ENCODE measurements at places on chromosomes 12 and 14.

- DNase-seq, result peak; percentile 6
Measured at GRCh38 chr12:27304856-27305255, 27.8 kb upstream of the BMAL2 start.

GRCh38 chr14:74836251-74836960, 39.5 kb downstream of the PROX2 start:
- DNase-seq, result no peak

- DNase-seq, result no peak
Measured at GRCh38 chr12:96112733-96113132, 77.3 kb upstream of the LTA4H start.

DNA sequence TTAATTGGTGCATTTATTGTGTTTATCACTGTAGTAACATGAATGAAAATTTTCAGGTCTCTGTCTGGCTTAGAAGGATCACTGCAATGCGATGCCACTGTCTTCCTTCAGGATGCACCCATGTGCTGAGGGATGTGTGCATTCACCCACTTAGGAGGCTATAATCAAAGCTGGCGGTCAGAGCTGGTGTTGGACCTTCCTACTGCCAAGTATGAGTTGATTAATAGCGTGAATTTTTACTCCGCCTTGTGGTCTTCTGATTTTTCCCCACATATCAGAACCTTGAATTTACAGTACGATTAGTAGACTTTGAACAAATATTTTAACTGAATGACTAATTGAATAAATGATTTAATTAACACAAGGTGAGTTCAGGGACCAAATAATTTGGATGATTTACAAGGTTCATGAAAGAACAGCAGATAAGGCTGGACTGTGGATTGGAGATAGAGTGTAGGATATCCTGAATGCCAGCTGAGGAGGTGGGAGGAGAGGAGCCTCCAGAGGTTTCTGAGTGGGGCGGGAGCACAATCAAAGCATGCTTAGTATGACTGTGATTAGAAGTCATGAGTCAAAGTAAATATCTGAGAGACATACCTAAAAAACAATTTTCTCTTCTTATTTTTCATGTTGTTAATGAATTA, 50.1 kb downstream of the RERG start:
- no peak for DNase-seq

DNA sequence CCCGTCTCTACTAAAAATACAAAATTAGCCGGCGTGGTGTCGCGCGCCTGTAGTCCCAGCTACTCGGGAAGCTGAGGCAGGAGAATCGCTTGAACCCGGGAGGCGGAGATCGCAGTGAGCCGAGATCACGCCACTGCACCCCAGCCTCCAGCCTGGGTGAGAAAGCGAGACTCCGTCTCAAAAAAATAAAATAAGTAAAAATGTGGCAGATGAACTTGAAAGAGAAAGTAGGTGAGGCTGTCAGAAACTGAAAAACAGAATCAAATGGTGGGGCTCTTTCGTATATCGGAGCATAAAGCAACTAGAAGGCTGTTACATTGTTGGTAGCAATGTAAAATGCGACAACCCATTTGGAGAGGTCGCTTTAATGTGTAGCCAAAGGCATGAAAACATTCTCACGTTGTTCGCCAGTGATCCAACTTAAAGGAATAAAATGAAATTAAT, 767 bp upstream of the CCNT1 start:
- peak; percentile 48 for DNase-seq

DNA sequence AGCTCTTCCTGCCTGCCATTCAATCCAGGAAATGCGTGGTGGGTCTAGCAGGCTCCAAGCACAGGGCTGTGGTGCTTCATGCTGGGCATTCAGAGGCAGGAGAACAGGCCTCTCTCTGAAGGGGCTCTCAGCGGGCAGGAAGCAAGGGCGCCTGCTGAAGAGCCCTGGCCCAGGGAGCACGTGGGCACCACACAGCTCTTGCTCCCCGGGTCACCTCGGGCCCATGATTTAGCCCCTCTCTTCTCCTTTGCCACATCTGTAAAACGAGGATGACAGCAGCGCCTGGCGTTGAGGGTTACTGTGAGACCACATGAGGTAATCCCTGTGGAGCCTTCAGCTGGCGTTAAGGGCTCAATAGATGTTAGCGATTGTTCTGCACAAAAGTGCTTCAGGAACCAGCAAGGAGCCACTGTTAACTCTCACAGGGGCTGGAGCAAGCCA, 37.6 kb upstream of the SPTLC2 start:
- DNase-seq, result no peak

- no peak for DNase-seq
Measured at GRCh38 chr12:84315926-84316325, 596.7 kb downstream of the SLC6A15 start.

- DNase-seq, result no peak
Measured at GRCh38 chr14:25602106-25602505, 552.2 kb upstream of the STXBP6 start.

- peak; percentile 95 for DNase-seq
Measured at GRCh38 chr12:12441843-12442461, 85.1 kb downstream of the BORCS5 start.

DNA sequence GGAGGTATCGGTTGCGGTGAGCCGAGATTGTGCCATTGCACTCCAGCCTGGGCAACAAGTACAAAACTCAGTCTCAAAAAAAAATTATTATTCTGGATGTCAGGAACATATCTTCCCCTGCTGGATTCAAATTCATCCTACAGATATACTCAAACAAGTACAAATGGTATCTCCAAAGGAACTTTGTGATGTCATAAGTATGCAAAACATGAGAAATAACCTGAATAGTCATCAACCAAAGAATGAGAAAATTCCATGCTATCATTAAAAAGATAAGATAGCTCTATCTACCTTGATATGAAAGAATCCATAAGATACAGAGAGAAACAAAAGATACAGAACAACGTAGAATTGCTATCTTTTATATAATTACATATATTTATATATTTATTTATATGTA, 67.7 kb downstream of the EEA1 start:
- DNase-seq, result no peak

- DNase-seq, result peak; percentile 74
Measured at GRCh38 chr12:119115296-119115905, 63.3 kb upstream of the HSPB8 start.

DNA sequence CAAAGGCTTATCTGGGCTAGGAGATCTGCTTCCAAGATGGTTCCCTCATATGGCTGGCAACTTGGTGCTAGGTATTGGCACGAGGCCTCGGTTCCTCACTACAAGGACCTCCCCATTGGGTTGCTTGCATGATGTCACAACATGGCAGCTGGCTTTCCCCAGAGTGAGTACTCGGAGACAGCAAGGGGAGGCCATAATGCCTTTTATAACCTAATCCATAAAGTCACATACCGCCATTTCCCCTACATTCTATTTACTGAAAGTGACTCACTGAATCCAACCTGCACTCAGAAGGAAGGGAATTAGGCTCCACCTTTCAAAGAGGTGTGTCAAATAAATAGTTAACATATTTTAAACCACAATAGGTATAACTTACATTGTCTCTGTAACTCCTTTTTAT, 130.9 kb downstream of the SAMD4A start:
- DNase-seq, result no peak

DNA sequence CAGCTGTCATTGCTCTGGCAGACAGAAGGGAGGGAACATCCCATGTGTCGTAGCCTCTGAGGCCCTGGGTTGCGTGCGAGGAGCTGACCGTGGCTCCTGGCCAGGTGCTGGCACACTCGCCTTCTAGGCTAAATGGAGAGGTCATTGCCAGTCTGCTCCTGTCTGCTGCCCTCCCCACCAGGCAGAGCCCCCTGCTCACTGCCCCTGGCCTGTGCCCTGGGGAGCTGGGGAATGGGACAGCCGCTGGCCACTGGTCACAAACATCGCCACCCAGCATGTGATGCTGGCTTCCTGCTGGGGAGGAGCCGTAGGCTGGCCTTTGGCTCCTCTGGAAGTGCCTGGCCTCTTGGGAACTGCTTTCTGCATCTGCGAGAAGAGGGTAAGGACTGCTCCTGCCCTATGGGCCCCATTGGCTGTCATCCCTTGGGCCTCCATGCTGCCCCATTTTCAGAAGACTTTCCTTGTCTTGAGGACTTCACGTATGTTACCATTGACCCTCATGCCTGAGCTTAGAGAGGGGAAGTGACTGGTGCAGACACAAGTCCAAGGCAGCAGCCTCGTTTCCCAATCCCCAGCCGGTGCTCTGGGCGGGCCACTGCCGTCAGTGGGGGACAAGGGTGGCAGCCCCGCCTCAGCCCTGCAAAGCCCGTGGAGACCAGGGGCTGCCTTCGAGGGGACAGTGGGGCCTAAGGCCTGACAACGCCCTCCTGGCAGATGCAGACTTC, 2.0 kb upstream of the TNFAIP2 start:
- peak; percentile 58 for DNase-seq

- peak; percentile 51 for DNase-seq
Measured at GRCh38 chr14:64409126-64409920, 21.2 kb downstream of the MTHFD1 start.

GRCh38 chr14:22848351-22849164, 12.2 kb downstream of the MMP14 start:
- DNase-seq, result peak; percentile 42

- no peak for DNase-seq
Measured at GRCh38 chr12:62291864-62292760, 31.9 kb downstream of the USP15 start.

GRCh38 chr14:70905301-70905700, 2.0 kb upstream of the PCNX1 start:
- no peak for DNase-seq

GRCh38 chr14:74906925-74907521, 16.0 kb downstream of the RPS6KL1 start:
- DNase-seq, result peak; percentile 54

DNA sequence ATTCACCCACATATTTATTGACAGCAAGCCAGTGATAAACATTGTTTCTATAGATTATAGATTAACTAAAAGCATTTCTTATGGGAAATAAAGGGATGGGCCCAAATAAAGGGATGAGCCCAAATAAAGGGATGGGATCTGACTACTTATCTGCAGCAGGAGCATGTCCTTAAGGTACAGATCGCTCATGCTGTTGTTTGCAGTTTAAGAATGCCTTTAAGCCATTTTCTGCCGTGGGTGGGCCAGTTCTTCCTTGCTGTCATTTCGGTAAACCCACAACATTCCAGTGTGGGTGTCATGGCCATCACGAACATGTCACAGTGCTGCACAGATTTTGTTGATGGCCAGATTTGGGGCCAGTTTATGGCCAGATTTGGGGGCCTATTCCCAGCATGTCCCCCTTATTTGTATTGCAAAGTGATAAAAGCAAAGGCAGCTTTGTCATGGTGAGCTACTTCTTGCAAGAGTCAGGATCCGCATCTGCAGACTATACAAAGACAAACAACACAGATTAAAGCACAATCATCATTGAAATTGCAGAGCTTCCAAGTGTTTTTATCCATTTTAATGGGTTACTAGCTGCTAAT, 700.7 kb downstream of the LRFN5 start:
- DNase-seq, result no peak

GRCh38 chr12:40586823-40587222, 105.4 kb upstream of the CNTN1 start:
- no peak for DNase-seq

GRCh38 chr12:42186793-42187192, 42.1 kb upstream of the GXYLT1 start:
- DNase-seq, result no peak

GRCh38 chr14:102028733-102029132, 58.1 kb downstream of the HSP90AA1 start:
- DNase-seq, result no peak

- DNase-seq, result no peak
Measured at GRCh38 chr12:84702001-84702400, 210.6 kb downstream of the SLC6A15 start.

GRCh38 chr12:90499795-90500194, 455.2 kb downstream of the CCER1 start:
- no peak for DNase-seq

DNA sequence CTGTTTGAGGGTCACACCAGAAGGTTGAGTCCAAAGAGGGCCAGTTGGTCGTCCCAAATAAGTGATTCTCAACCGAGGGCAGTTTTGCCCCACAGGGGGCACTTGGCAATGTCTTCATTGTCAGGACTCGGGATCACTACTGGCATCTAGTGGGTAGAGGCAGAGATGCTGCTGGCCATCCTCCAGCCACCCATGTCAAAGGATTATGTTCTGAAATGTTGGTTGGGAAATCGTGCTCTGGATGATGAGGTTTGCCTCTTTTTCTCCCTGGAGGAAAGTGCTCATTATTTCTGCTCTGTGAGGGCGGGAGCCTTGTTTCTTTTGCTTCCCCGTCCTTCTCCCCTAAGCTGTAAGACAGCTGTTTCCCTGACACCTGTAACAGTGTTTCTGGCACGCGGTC, 3.6 kb downstream of the ZNF839 start:
- peak; percentile 90 for DNase-seq

GRCh38 chr14:96916751-96917150, 119.6 kb downstream of the VRK1 start:
- no peak for DNase-seq

DNA sequence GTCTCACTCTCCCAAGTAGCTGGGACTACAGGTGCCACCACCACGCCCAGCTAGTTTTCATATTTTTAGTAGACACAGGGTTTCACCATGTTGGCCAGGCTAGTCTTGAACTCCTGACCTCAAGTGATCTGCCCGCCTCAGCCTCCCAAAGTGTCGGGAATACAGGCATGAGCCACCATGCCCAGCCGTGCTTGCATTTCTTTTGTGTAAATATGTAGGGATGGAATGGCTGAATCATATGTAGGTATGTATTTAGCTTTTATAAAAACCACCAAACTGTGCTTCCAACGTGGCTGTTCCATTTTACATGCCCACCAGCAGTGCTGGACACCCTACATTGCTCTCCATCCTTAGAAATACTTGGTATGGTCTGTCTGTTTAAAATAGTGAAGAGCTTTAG, 32.8 kb upstream of the CLMN start:
- DNase-seq, result no peak

DNA sequence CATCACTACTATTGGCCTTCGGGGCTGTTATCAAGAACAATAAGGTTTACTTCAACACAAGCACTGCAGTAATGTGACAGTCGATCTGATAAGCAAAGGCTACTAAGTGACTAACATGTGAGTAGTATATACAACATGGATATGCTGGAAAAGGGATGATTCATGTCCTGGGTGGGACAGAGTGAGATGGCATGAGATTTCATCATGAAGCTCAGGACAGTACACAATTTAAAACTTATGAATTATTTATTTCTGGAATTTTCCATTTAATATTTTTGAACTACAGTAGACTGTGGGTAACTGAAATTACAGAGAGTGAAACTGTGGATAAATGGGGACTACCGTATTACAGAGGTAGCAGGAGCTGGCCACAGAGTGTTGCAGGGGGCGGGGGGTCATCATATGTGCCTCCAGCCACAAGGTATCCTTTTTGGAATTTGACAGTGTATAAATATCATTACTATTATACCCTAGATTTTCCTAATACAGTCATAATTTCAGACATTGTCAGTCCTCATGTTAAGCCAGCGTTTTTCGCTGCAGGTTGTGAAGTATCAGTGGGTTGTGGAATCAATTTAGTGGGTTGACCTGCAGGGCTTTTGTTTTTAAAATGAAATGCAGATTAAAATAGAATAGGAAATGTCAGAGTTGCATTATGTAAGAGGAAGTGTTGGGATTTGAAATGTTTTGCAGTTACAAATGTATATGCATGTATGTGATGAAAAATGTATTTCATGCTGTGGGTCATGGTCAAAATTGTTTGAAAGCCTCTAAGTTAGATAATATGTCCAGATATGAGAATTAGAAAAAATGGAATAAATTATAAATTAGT, 148.0 kb upstream of the NUDT4 start:
- peak; percentile 51 for DNase-seq

Data from hematopoietic multipotent progenitor cell treated with erythropoietin and hydrocortisone succinate and interleukin-3 and kit ligand, for 6 days (in vitro differentiated cells).